SJSA1 (cell line): ENCODE measurements at places on chromosomes 16 and 17. TPM values are rescaled to one million over a fixed set of nuclear protein-coding genes. Genes with fewer than 3 reads are reported as not detected.

GRCh38 chr17:10162096-10162495, 36.3 kb downstream of the GAS7 start:
- no peak for DNase-seq

GRCh38 chr16:11793840-11794239, 3.2 kb downstream of the ZC3H7A start:
- DNase-seq: no peak

DNA sequence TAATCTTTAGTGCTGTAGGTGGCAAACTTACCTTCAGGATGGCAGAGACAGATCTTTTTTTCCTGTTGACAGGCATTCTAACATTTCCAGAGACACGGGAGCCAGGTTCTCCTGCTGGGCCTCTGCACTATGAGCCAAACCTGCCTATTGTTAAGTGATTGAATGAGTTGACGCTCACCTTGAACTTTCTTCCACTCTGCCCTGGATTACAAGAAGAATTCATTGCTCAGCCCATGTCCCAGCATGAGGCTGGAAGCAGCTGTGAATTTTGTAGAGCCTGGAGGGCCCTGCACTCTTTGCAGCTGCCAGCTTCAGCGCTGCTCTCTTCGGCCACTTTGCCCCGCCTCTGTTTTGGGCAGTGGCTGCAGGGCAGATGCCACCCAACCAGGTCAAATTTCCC, 9.4 kb upstream of the SLC7A5 start:
- no peak for DNase-seq

GRCh38 chr17:8300627-8301242, 5.5 kb upstream of the SLC25A35 start:
- peak; percentile 41 for DNase-seq

- DNase-seq: no peak
Measured at GRCh38 chr17:68446626-68447041, 10.7 kb downstream of the WIPI1 start.

- no peak for DNase-seq
Measured at GRCh38 chr17:50099003-50099402, 3.9 kb downstream of the PDK2 start.

- DNase-seq: no peak
Measured at GRCh38 chr16:19909750-19910322, 25.2 kb upstream of the GPRC5B start.

- no peak for DNase-seq
Measured at GRCh38 chr17:48593126-48593829, at the start of gene HOXB5. Gene HOXB5, minus strand, starts transcription at chr17:48593779. Its CDS starts 97 bp downstream, at chr17:48593682.

DNA sequence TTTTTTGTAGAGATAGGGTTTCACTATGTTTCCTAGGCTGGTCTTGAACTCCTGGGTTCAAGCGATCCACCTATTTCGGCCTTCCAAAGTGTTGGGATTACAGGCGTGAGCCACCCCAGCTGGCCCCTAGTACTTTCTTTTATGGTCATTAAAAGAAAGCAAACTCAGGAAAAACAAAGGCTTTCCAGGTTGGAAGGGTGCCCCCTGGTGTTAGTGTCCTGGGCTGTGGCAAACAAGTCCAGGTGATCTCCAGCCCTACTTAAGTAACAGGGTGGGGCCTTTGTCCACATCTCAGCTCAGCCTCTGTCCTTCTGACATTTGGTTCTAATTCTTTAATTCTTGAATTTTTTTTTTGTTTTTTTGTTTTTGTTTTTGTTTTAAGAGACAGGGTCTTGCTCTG, 6.9 kb downstream of the IGFBP4 start:
- no peak for DNase-seq

DNA sequence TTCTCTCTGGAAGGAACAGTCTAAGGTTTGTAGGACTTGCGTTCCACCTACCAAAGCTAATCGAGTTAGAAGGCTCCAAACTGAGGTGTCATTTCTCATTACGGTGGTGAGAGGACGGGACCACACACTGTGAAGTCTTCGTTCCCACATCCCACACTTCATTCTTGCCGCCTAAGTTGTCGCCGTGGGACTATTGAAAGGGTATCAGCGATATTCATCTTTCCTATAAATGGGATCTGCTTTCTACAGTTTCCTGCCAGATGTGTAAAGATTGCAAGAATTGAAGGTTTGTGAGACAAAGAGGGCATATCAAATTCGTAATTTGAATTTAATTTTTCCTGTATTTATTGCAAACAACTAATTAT, 608 bp upstream of the TRIM37 start:
- no peak for DNase-seq

- DNase-seq: no peak
Measured at GRCh38 chr16:25134166-25134700, 22.7 kb downstream of the LCMT1 start.

- DNase-seq: no peak
Measured at GRCh38 chr17:34383216-34383615, 20.2 kb upstream of the CCL1 start.

- no peak for DNase-seq
Measured at GRCh38 chr16:55914383-55914782, 39.2 kb upstream of the CES5A start.

- DNase-seq: no peak
Measured at GRCh38 chr16:10880594-10881452, 3.8 kb downstream of the CIITA start.

- no peak for DNase-seq
Measured at GRCh38 chr17:50545311-50545710, 1.7 kb upstream of the SPATA20 start.

DNA sequence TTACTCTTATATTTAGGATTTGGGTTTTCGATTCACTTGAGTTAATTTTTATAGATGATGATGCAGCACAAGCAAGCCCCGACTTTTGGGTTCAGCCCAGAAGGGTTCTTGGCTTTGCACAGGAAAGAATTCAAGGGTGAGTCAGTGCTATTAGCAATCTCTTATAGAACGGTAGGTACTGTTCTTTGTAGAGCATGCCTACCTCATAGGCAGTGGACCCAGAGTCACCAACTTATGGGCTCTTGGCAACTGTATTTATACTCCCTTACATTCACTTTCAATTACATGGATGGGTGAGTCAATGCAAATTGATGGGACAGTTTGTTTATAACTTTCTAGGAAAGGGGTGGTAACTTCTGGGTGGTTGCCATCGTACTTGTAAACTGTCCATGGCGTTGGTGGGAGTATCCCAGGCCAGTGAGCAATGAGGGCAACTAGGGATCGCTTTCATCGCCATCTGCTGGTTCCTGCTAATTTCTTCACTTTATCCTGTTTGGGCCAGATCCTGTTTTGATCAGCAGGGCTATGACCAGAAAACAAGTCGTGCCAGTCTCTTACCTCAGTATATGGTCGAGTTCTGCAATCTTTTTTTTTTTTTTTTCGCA, 362.6 kb downstream of the CNTNAP4 start:
- peak; percentile 44 for DNase-seq

DNA sequence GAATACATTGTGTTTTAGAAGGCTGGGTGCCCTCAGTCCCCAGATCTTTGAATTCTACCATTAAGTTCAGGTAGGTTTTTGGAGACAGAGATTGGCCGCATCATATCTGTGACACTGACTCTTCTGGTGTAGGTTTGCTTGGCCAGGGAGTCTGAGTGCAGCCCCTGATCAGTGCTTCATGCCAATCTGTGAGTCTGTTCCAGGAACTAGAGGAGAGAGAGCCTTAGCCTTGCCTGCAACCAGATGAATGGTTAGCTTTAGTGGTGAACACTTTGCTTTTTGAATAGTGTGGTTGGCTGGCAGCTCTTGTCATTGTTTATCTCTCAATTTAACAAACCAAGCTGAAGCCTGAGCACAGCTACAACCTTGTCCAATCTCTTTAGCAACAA, 87.8 kb downstream of the PLXDC1 start:
- DNase-seq: no peak

CNGB1 gene
- 0.13 TPM in 1 of 2 replicates, not detected in the other for total RNA-seq

RAB40B gene
- 11.2 and 30.9 TPM in 2 replicates for total RNA-seq

ELMO3 gene
- 0.72 and 1.1 TPM in 2 replicates for total RNA-seq

STAC2 gene
- total RNA-seq: not detected in 2 replicates

TRIM72 gene
- total RNA-seq: not detected in 2 replicates

SEZ6L2 gene
- total RNA-seq: 13.2 and 13.8 TPM in 2 replicates

DLX3 gene
- not detected in 2 replicates for total RNA-seq

HLF gene
- total RNA-seq: 0.08 TPM in 1 of 2 replicates, not detected in the other

COA3 gene
- total RNA-seq: 85.0 and 110 TPM in 2 replicates

UMOD gene
- not detected in 2 replicates for total RNA-seq

COG7 gene
- 10.9 and 16.1 TPM in 2 replicates for total RNA-seq

MYO15A gene
- not detected in 2 replicates for total RNA-seq

PRSS21 gene
- total RNA-seq: not detected in 2 replicates
